ENCODE measurements at places on chromosomes 13 and 19.

- no peak for DNase-seq
These were observed 22.3 kb downstream of the NLRP11 start for GRCh38 chr19:55809381-55810058.

- no peak for DNase-seq
These were observed 10.0 kb downstream of the DPF1 start for GRCh38 chr19:38213911-38214625.

DNA sequence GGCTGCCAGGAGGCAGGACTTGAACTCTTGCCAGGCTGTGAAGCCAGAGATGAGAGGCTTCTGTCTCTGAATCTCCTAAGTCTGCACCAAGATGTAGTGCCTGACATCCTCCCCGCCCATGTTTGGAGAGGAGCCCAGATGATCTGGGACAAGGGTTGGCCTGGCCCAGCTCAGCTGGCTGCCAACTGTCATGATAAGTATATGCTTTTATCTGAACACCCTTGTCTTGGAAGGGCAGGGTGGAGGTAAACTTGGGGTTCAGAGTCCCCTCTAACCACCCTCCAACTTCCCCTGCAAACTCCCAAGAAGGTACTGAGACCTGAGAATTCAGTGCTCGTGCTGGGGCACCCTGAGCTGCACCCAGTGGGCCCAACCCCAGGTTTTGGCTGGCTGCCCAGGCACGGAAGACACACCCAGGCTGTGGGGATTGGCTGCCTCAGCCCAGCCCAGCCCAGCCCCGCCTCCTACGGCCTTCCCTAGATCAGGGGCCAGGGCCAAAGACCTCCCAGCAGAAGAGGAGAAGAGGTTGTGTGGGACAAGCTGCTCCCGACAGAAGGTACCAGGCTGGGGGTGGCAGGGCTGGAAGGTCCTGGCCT is at the start of gene CYP4F12:
Gene CYP4F12 (plus strand): TSS at position 508 of the 596 bp plus-strand sequence. CDS start 443 bp downstream, outside the sequence.
- DNase-seq = no peak

DNA sequence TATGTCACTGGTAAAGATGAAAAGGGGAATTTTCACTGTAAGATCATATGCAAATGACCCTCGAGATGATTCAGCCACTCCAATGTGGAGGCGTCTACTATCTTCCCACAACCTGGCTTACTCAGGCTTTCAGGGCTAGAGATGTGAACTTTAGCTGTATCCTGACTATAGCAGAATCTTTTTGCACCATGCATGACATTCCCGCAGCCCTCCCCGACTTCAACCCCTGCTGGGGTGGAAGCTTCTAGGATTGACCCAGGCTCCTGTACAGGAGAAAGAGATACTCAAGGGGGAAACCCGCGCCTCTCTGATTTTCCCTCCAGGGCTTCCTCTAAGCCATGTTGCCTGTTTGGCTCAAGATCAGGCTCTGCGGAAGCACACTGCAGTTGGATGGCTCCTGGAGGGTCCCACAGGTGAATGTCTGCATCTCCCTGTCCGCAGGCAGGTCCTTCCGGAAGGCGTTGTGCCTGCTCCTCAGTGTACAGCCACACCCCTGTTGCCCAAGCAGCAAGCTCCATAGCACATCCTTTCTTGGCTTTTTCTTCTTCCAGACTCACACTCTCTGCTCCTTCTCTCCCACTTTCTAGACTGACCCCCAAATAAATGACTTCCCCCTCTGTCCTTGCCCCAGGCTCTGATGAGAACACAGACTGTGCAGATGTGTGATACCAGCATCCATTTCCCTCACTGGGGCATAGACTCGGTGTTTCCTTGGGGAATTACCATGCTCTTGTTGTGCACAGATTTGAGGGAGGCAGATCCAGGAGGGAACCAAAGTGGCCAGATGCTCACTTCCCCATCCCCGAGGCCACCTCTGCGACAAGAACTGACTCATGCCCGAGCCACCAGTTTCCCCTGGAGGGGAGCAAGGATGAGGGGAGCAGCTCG is 29.1 kb upstream of the POP4 start:
- DNase-seq = no peak

DNA sequence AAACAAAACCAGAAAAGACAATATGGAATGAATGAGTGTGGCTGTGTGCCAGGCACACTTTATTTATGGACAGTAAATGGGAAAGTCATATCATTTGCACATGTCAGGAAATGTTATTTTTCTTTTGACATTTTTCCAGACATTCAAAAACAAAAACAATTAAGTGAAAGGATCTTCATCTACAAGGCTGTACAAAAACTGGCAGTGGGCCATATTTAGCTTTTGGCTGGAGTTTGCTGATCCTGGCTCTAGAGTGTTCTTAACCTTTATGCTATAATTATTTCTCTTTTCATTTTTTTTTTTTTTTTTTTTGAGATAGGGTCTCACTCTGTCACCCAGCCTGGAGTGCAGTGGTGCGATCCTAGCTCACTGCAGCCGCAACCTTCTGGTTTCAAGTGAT is 6.5 kb upstream of the TNFSF9 start:
- no peak for DNase-seq

DNA sequence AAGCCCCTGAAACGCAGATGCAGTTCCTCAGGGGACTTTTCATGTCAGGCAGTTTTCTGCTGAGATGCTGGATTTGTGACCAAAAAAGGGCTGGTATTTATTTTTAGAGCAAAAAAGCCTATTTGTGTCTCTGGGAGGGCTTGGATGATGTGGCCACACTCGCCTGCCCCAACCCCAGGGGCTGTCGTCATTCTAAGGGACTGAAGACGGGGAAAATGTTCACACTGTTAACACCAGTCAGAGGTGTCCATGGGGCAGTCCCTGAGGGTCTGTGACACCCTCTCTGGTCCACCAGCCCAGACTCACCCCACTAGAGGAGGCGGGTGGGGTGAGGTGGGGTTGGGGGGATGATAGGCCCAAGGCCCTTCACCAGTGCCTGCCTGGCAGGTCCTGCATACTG is 15.9 kb upstream of the EPHX3 start:
- no peak for DNase-seq

GRCh38 chr13:71867131-71867814 is at the start of gene DACH1:
Gene DACH1, minus strand, starts transcription at chr13:71867204.
- no peak for DNase-seq

Measured in T follicular helper cell (primary cell).